ENCODE measurements at places on chromosomes 3 and 15.

- no peak for DNase-seq
Measured at GRCh38 chr15:64732156-64732860, 43.1 kb downstream of the RBPMS2 start.

DNA sequence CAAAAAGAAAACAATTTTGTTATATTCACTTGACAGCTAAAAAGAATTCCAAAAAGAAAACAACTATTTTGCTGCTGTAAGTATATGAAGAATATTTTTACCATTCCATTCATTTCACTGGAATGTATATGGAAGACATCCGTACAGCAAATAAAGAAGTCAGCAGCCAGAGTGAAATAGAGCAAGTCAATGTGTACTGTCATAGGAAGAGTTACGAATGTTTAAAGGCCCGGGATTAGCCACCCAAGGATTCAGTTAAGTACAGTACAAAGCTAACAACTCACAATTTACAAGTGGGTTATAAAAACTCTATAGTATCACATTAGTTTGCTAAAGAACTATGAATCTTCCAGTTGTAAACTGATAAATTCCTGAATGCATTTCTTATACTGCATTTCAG is 14.4 kb upstream of the XXYLT1 start:
- no peak for DNase-seq

GRCh38 chr15:88637841-88638625 is 783 bp upstream of the ISG20 start:
- no peak for DNase-seq

GRCh38 chr3:159273608-159274007 is 471.8 kb downstream of the MFSD1 start:
- DNase-seq = peak; percentile 37

DNA sequence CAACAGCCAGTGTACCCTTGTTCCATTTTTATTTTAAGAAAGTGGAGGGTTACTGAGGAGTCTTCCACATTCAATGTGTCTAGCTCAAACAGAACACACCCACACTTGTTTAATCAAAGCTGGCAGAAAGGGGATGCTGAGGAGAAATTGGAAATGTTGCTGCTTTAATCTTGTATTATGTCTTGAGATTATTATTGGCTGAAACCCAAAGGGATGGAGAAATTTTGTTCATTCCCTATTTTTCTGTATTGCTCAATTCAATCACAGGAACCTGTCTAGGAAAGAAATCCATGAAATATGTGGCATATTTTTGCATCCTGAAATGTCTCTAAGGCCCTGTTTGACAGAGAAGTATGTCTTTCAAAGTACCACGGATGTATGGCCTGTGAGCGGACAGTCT is 238.0 kb downstream of the MYRIP start:
- DNase-seq = no peak

- DNase-seq = no peak
Measured at GRCh38 chr3:113439606-113440005, 1.7 kb downstream of the CFAP44 start.

DNA sequence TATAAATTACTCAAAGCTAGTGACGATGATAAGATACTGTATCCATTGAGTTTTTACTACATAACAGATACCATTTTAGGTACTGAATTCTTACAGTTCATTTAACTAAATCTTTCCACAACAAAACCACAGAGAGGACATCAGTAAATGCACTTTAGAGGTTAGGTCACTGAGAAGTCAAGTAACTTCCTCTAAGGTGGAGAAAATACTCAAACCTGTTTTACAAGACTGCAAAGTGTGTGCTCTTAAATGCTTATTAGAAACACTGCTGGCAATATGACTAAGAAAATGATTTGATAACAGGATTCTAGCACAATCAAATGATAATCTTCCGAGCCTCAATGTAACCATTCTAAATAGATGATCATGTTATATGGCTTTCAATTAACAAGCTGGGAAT is 99.4 kb downstream of the UBE3A start:
- DNase-seq = no peak

GRCh38 chr3:110352841-110353604 is 718.6 kb upstream of the NECTIN3 start:
- DNase-seq = no peak

DNA sequence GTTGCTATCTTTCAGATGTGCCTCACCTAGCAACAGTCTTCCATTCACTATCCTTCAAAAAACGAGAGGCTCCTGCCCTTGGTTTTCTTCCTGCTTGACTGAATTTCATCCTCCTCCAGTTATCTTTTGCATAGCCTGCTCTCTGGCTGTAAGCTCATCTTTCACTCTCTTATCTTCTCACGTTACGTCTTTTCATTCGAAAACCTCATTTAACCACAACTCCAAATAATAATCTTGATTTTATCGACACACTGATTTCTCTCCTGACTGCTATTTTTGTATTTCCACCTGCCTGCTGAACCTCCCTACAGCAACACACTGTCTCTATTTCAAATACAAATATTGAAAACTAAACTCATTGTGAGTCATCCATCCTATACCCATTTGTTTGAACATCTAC is 230.7 kb upstream of the TMC3 start:
- no peak for DNase-seq

DNA sequence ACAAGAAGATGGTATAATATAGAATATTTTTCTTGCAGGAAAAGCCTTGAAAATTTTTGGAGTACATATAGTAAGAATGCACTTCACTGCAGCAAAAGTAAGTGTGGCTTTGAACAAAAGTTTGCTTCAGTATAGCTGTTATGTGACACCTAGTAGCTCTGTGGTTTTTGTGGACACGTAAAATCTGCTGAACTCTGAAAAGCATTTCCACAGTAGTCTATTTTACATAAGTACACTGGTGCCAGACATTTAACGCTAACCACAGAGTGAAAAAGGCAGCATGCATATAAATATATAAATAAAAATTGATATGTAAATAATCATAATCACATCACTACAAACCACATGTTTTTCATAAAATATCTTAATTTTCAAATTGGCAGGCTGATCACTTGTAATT is 39.8 kb downstream of the CGGBP1 start:
- no peak for DNase-seq

DNA sequence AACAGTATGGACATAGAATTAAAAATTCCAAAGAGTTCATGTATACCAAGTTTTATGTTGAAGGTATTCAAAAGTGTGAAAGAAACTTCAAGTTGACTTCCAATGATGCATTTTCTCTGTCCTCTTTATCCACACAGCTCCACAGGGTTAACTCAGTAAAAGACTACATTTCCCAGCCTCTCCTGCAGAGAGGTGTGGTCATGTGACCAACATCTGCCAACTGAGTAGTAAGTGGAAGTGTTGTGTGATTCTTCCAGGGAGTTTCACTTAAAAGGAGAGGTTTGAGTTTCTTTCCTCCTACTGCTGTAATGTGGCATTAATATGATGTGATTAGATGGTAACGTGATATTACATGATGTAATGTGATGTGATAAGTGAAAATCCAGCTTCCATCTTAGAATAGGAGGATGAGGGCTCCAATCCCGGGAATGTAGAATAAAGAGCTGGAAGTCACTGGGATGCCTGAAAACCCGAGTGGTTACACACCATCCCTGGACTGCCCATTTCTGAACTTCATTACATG is 280.6 kb downstream of the ARRDC4 start:
- no peak for DNase-seq

- no peak for DNase-seq
Measured at GRCh38 chr15:40696228-40696627, 1.3 kb downstream of the RAD51 start.

GRCh38 chr15:60814062-60814461 is 335.1 kb upstream of the ICE2 start:
- no peak for DNase-seq

GRCh38 chr3:50166620-50167019 is 11.5 kb downstream of the SEMA3F start:
- no peak for DNase-seq

- DNase-seq = no peak
Measured at GRCh38 chr3:63807961-63808565, 11.0 kb upstream of the C3orf49 start.

GRCh38 chr3:156898296-156898880 is 72.2 kb downstream of the LEKR1 start:
- no peak for DNase-seq

GRCh38 chr15:85540085-85540797 is 159.8 kb downstream of the AKAP13 start:
- DNase-seq = no peak

DNA sequence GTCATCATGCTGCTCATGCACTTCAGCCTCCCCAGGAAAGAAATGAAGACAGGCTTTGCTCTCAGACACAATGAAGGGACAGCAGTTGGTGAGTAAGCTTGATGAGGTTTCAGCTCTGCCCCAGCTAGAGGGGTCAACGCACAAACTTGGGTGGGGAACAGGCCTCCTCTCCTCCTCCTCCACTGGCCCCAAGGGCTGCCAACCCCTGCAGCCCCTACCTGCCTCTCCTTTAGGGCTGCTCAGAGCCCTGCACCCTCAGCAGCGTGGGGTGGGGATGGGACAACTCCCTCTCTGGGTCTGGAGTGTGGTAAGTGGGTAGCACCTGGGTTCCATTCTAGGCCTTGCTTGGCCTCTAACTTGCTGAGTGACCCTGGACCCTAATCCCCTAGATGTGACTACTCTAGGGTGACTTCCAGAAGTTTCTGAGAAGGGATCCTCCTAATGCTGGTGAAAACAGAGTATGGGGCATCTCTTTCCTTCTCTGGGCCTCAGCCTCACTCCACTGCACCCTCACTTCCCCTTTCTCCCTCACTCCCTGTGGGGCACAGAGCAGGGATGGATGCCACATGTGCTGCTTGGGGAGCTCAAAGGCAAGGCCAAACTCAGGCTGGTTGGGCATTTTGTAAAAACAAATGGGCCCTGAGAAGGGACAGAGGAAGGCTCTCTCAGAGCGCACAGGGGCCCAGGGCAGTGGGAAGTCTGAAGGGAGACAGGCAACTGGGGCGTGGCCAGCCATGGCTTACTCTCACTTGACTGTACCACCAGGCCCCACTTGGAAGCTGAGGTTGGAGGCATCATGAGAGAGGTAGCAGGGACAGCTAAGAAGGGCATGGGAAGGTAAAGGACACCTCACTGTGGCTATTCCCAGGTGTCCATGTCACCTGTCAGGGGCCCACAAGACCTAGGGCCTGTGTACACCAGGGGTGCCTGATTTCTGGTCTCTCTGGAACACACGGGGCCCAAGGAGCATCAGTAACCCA is 64.0 kb downstream of the SYNM start:
- no peak for DNase-seq

DNA sequence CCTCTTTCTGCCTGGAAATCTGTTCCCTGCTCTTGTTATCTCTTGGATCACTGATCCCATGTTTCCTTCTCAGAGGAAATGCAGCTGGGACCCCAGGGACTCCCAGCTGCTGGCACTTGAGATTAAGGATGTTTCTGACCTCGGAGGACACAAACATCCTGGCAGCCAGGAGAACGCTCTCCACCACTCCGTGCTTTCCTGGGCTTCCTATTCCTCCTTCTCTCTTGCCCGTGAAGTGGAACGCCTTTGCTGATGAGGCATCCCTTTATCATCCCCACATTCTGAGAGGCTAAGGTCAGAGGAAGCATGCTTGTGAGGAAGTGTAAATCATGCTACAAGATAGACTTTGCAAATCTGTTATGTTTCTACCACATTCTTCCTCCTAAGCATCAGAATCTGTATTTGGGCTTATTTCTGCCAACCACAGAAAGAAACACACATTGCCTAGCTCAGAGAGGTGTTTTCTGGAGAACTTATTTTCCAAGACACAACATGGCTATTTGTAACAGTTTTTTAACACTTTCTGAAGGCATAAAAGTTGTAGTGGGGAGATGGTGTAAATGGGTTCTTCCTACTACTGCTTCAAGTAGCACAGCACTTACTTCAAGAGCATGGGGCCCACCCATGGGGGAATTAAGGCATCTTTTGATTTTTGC is 25.6 kb upstream of the LDHAL6B start:
- DNase-seq = no peak

- no peak for DNase-seq
Measured at GRCh38 chr15:62886431-62887071, 156.0 kb upstream of the TPM1 start.

GRCh38 chr3:85758442-85758841 is 799.7 kb downstream of the CADM2 start:
- DNase-seq = no peak

- no peak for DNase-seq
Measured at GRCh38 chr15:87703327-87704111, 553.0 kb downstream of the NTRK3 start.

DNA sequence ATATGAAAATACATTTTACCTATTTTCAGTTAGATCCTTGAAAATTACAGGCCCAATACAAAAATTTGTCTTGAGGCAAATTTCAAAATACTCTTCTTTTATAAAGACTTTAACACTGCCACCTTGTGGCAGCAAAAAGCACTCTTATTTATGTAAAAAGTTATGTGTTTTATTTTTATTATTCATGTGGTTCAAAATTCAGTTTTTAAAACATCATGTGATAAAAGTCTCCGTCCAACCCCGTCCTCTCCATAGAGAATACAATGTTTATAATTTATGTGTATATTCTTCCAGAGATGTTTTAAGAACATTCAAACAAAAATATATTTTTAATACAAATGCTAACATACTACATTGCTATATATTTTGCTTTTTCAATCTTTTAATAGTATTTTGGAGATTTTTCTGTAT is 36.9 kb upstream of the TRIM59 start:
- no peak for DNase-seq

DNA sequence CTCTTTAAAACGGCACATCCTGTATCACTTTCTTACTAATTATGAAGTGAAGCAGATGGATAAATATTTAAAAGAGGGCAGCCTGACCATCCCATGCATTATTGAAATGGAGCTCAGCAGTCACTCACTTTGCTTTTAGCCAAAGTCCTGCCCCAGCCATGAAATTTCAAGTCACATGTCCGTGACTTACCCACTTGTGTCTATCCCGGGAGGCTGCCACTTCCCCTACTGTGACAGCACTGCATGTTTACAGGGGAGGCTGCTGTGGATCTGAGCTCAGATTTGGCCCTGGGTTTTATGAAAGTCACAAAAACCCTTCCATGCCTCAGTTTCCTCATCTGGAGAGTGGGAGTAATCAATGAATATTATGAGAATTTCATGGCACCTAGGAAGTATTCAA is 17.9 kb upstream of the LRRK1 start:
- no peak for DNase-seq

GRCh38 chr15:80587816-80588456 is 107.2 kb upstream of the ABHD17C start:
- DNase-seq = no peak

- DNase-seq = no peak
Measured at GRCh38 chr3:32708672-32709283, 23.8 kb downstream of the CNOT10 start.

- no peak for DNase-seq
Measured at GRCh38 chr3:127886231-127886955, 28.6 kb upstream of the KBTBD12 start.

- DNase-seq = no peak
Measured at GRCh38 chr15:23648920-23649515, 1.4 kb upstream of the MAGEL2 start.

- no peak for DNase-seq
Measured at GRCh38 chr3:127019449-127019848, 36.5 kb downstream of the PLXNA1 start.

Measured in left renal pelvis (tissue), 4 donors.